ENCODE measurements at places on chromosomes 6 and 20.

GRCh38 chr6:165704045-165704748 lies 41.2 kb upstream of the PDE10A start:
- DNase-seq = no peak

DNA sequence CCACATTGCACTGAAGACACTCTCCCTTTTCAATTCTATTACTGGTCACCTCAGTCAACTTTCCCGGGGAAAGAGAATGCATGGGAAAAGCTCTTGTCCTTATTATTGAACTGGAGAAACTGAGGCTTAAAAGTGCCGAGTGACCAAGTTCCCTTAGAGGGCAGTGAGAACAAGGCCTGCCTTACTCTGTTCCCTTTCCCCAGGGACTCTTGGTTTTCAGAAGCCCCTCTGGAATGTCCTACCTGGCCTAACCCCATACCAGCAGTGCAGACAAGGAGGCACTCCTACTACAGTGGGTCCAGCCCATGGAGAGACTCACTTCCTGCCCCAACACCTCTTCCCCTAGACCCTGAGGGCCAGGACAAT lies 6.1 kb downstream of the SRXN1 start:
- DNase-seq = no peak

DNA sequence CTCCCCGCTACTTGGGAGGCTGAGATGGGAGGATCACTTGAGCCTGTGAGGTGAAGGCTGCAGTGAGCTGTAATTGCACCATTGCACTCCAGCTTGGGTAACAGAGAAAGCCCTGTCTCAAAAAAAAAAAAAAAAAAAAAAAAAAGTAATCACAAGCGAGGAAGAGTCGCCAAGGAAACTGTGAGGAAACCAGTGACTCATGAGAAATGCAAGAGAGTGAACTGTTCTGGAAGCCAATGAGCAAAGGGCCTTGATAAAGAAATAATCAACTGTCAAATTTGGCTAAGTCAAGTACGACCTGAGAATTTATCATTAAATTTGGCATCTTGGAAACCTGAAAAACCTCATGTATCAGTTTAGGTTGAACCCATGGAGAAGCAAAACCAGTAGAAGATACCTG lies 16.1 kb upstream of the LAMP5 start:
- no peak for DNase-seq

DNA sequence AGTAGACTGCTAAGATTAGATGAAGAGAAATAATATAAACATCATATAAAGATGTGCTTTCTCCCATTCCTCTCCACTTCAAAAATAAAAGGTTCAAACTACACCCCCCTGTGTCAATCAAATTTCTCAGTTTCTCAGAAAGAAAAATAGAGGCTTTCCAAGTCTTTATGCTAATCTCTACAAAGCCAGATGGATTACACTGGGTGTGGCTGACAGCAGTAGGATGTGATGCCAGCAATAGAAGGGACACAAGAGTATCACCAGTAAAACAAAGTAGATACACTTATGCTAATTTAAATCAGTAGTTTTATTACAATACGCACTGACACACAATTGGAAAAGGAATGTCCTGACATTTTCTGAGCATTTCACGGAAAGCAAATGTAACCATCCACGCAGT lies 353.4 kb downstream of the RNGTT start:
- DNase-seq = no peak

- no peak for DNase-seq
These were observed 42.0 kb downstream of the CBFA2T2 start for GRCh38 chr20:33531885-33532284.

GRCh38 chr20:25037288-25038102 lies 20.4 kb downstream of the ACSS1 start:
- no peak for DNase-seq

- no peak for DNase-seq
These were observed 93.6 kb upstream of the CDYL start for GRCh38 chr6:4682431-4683097.

DNA sequence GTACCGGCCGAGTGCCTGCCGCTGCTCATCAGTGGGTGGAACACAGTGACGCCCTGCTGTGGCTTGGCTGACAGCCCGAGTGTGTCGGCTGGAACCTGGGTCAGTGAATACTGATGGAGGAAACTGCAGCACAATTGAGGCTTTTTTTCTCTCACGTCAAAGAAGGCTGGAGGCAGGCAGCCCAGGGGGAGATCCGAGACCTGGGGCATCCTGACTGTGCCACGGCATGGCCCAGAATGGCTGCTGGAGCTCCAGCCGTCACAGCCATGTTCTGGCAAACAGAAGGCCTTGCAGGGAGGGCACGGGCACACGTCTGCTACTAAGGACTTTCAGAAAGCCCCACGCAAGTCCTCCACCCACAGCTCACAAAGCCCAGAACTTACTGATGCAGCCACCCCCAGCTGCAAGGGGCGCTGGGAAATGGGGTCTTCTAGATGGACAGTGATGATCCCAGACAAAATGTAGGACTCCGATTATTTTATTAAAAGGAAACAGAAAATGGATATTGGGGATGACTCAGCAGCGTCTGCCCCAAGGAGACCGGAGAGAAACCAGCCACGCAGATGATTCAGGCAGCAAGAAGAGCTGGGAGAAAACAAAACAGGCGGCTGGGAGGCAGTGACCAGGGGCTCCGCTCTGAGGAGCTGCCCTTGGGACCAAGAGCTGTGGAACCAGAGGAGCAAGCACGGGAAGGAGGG lies 140.0 kb downstream of the TAF4 start:
- no peak for DNase-seq

DNA sequence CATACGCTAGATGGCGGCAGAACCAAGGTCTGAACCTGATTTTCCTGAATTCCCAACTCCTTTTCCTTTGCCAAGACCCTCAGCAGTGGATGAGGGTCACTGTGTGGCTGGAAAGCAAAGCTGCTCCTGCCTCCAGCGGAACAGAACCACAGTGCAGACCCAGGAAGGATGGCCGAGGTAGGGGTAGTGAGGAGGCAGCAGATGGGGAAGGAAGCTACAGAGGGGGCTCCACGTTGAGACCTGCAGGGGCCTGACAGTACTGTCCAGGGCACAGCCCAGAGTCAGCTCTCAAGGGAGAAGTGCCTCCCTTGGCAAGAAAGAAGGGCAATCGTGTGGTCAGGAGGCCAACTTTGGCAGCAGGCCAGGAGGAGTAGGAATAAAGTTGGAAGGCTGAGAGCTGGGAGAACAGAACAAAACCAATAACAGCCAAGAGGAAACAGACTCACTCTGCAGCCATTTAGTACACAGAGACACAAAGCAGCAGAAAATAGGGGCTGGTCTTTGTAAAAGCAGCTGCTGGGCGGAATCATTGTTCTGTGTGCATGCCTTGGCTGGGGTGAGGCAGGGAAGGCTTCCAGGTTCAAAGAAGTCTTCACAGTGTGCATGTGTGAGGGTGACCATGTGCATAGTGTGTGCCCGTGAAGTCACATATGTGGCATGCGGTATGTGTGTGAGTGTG lies 3.1 kb downstream of the GABRR2 start:
- no peak for DNase-seq

DNA sequence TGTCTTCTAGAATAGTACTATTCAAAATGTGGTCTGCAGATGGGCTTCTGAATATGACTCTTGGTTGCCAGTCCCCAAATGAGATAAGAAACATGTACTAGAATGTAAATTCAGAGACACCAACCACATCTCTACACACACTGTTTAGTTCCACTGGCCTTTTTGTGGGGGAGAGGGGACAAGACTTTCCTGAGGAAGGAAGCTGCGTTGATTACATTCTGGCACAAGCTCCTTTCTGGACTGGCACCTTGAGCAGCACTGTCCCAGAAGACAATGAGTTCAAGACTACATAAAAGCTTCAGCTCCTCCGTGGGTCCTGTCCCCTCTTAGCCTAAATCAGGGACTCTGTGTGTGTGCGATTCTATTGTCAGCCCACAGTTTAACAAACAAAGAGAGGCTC lies 6.9 kb upstream of the IYD start:
- DNase-seq = no peak

DNA sequence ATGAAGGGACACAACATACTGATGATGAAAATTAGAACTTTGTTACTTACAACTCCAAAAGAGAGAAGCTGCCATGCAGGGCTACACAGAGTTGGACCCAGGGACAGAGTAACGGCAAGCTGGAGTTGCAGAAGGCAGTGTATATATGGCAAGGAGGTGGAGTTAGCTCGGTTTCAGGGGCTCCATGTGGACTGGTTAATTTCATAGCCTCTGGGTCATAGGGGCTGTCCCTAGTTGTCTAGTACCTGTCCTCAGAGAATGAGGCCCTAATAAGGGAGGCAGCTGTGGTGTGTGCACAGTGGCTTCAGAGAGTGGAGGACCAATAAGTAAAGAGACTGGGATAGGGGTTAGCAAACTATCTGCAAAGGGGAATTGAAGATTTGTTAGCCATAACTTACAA lies 7.9 kb upstream of the ZSCAN12 start:
- peak; percentile 35 for DNase-seq

DNA sequence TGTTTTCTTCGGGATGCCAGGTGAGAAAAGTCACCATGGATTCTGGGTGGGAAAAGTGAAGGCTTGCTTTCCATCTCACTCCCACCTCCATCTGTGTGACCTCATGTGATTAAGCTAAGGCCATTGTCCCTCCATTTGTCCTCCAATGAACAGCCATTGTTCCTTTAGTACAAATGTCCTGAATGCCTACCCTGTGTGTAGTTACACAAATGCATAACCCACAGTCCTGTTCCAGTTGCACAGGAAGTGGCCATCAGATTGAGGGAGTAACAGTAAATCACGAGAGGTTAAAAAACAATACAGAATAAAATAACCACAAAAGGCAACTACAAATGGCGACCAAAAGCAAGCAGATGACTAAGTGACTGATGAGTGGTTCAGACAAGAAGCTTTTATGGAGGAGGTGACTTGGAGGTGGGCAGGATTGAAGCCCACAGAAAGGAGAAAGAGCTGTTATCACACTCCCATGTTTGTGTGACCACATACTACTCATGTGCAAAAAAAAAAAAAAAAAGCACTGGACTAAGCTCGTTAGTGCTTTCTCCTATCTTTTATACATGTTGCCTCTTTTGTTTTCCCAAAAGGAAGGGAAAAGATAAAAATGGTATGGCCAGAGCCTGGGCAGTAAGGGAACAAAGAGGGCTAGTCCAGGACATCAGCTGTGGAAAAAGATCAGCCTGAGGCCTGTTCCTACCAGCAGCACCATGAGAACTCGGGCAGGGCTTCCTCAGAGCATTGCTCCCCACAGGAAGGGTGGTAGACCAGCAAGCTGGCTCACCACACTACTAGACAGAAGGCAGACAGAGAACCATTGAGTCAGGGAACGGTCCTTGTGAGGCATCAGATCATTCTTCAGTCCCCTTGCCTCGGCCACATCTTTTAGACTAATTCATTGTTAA lies 111.0 kb downstream of the TFAP2A start:
- no peak for DNase-seq

DNA sequence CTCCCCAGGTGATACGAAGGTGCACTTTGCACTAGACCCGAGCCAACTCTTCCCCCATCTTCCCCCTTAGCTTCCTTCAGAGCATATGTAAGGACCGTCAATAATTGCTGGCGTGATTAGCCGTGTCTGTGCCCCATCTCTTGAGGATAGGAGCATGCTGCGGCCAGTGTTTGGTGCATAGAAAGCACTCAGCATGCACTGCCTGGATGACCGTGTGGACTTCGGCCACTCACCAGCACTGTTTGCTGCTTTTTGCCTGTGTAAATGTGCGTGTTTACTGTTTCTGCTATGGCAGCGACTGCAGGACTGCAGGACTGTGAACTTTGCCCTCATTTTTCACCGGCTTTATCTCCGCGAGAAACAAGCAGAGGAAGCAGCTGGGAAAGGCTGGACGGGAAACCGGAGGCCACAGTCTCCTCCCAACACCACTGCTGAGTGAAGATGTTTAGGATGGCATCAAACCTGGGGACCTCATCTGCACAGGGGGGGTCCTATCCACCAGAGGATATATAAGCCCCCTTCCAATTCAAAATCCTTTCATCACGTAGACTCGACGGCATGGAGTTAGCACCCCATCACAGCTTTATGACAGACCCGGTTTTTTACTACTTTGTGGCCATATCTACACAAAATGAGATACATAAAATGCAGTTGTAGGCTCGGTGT lies 150.6 kb upstream of the AFDN start:
- no peak for DNase-seq

GRCh38 chr6:8137529-8137939 lies 35.2 kb upstream of the EEF1E1 start:
- DNase-seq = no peak

DNA sequence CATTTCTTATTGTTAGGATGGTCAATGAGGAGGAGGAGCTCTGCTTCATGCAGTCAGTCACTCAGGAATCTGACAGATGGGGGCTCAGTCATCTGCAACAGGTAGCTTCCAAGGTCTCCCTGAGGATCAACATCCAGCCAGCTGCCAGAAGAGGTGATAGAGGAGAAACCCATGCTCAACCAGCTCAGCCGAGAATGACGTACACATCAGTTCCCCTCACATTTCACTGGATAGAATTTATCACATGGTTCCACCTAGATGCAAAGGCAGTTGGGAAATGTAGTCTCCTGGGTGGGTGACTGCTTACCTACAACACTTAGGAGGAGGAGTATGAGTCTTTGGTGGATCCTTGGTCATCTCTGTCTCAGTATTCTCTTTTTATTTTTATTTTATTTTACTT lies 144.5 kb downstream of the CEBPB start:
- peak; percentile 39 for DNase-seq

GRCh38 chr6:111739257-111739696 lies 133.6 kb upstream of the TRAF3IP2 start:
- DNase-seq = no peak

GRCh38 chr6:110509617-110510241 lies 33.3 kb upstream of the SLC22A16 start:
- no peak for DNase-seq

DNA sequence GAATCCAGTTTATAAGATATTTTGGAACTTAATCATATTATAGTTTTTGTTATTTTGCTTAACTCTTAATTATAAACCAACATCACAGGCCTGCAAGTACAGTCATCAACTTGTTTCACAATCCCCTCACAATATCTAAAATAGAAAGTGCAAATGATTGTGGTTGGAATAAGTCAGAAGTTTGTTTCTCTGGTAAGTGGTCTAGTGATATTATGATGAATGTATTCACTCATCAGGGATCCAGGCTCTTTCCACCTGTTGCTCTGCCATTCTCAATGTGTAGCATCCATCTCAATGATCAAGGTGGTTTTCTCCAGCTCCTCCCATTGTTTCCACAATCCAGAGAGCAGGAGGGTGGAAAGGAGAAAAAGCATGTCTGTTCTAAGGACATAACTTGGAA lies 54.2 kb downstream of the OPN5 start:
- DNase-seq = no peak

- DNase-seq = no peak
These were observed 5.5 kb upstream of the SDC4 start for GRCh38 chr20:45353746-45354145.

DNA sequence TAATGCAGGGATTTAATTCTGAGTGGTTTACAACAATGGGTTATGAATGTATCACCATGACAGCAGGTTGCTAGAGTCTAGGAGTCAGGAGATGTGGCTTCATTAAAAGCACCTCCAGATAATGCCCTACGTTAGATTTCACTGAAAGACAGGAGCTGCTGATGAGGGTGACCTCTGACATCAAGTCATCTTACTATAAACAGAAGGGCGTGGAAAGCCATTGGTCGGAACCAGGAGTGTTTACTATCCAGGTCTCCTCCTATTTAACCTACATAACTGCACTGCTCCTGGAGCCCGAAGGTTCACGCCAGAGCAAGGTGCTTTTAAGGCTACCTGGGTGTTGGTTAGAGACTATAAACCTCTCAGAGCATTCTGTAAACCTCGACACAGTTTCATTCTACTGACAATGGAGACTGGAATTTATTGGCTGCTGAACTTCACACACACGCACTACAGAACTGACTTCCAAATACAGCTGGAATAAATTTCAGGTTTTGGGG lies 128.7 kb downstream of the EYA4 start:
- DNase-seq = no peak
